Osteoblast (primary cell): ENCODE measurements at places on chromosomes 11 and 22. TPM values are rescaled to one million over a fixed set of nuclear protein-coding genes. Genes with fewer than 3 reads are reported as not detected.
A peak's percentile ranks its signal among the peaks of the same experiment; 100 is the strongest.

GRCh38 chr11:12841946-12842630, 167.0 kb upstream of the RASSF10 start:
- DNase-seq = no peak

The B4GALNT4 gene
- 0.88 and 2.2 TPM in 2 replicates for total RNA-seq

The TIMP3 gene
- total RNA-seq = 1,020 and 1,293 TPM in 2 replicates

The RBMXL2 gene
- total RNA-seq = not detected in 2 replicates

GRCh38 chr11:24575392-24575791, 78.5 kb downstream of the LUZP2 start:
- no peak for DNase-seq

- DNase-seq = no peak
Observed at GRCh38 chr11:113296447-113297205, 17.8 kb upstream of the TTC12 start.

- peak; percentile 94 for DNase-seq
Observed at GRCh38 chr11:128814856-128815705, 52.0 kb downstream of the KCNJ1 start.

DNA sequence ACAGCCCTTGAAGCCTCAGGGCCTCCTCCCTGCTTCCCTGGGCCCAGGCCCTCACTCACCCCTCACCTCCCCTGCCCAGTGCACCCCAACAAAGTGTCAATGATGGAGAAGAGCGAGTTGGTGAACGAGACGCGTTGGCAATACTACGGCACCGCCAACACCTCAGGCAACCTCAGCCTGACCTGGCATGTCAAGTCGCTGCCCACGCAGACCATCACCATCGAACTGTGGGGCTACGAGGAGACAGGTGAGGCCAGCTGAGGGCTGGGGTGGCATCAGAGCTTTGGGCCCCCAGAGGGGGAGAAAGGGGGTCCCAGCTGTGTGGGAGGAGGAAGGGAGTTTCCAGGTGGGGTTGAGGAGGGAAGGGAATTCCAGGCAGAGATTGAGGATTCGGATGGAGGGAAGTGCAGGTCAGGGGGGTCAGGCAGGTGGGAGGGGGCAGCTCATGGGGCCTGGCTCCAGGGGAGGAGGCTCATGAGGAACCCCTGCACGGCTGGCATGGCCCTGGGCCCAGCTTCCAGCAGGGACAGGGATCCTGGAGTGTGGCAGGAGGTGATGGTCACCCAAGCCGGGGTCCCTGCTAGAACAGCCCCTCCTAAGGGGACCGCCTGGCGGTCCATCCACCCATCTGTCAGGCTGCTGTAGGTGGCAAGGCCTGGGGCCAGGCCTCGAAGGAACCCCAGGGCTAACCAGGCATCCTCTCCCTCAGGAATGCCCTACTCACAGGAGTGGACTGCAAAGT, 2.9 kb downstream of the SUSD2 start:
- peak; percentile 58 for DNase-seq

DNA sequence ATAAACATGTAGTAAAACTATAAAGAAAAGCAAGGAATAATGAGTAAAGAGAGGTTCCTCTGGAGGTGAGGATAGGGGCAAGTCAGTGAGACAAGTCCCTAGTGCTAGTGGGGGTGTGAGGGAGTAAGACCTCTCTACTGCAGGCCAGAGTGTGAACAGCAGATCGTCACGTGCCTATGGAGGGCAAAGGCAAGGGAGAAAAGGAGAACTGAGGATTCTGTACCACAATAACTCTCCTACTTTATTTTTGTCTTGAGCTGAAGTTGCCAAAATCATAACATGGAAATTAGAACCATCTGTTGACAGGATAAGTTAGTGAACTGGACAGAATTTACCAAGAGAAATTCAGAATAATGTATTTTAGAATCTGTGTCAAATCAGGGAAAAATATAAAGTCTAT, 77.6 kb downstream of the ENTHD1 start:
- DNase-seq = no peak

GRCh38 chr22:48760481-48761390, 1066.9 kb downstream of the BRD1 start:
- DNase-seq = no peak

DNA sequence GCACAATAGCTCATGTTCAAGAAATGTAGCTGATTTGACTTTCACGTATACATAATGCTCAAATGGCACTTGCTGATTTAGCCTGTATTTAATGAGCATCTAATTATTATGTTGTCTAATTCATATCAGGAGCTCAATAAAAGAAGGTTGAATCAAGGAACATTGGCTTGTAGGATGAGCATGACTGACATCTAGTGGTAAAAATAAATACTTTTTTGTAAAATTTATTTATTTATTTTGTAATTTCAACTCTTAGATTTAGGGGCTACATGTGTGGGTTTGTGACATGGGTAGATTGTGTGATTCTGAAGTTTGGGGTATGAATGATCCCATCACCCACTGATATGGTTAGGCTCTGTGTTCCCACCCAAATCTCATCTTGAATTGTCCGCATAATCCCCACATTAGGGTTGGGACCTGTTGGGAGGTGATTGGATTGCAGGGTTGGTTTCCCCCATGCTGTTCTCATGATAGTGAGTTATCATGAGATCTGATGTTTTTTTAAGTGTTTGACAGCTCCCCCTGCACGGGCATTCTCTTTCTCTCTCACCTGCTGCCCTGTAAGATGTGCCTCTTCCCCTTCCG, 1.7 kb upstream of the OR52E5 start:
- no peak for DNase-seq

The PAMR1 gene
- 49.9 and 60.7 TPM in 2 replicates for total RNA-seq

GRCh38 chr11:72705442-72706365, 31.5 kb upstream of the PDE2A start:
- DNase-seq = no peak

DNA sequence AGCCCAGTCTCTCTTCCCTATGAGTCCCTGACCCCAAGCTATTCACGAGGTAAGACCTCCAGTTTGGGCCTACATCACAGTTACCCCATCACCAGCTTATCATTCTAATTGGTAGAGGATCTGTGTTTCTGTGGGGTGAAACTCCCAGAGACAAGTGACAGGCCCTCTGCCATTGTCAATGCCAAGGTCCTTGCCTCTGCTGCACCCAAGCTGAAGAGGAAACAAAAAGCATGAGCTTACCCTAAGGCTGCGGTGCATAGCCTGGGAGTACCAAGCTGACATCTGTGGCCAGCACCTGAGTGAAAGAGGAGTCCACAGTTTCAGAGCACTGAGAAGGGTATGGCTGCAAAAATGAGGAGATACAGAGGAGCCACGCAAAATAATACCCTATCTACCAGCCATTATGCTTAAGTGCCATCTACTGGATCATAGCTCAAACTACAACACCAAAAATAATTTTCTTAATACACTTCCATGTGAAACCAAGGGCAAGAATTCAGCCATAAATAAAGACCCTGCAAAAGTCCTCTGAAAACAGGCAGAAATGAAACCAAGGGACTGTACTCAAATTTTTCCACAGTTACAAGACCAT, 62.3 kb upstream of the ANO5 start:
- DNase-seq = no peak

- peak; percentile 99 for DNase-seq
Observed at GRCh38 chr11:61732705-61733104, 19.7 kb upstream of the MYRF start.

DNA sequence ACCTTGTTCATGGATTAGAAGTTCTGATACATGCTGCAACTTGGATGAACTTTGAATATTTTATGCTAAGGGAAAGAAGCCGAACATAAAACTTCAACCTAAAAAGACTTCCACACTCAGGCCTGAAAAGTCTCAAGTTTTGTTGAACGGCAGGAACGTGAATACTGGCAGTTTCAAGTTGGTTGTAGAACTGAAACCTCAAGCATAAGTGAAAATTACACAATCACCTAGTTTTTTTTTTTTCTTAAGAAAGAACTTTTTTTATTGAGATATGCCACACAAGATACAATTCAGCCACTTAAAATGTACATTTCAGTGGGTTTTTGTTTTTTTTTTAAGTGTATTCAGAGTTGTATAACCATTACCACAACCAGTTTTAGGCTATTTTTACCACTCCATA, 50.8 kb upstream of the ADORA2A start:
- no peak for DNase-seq

GRCh38 chr11:83909579-83910534, 623.7 kb upstream of the CCDC90B start:
- DNase-seq = no peak

GRCh38 chr22:45552580-45553350, 50.1 kb downstream of the FBLN1 start:
- peak; percentile 98 for DNase-seq

GRCh38 chr11:128422576-128423370, 164.6 kb downstream of the ETS1 start:
- peak; percentile 47 for DNase-seq

The TBX10 gene
- not detected in 2 replicates for total RNA-seq
